ENCODE measurements at places on chromosomes 3 and 15.

DNA sequence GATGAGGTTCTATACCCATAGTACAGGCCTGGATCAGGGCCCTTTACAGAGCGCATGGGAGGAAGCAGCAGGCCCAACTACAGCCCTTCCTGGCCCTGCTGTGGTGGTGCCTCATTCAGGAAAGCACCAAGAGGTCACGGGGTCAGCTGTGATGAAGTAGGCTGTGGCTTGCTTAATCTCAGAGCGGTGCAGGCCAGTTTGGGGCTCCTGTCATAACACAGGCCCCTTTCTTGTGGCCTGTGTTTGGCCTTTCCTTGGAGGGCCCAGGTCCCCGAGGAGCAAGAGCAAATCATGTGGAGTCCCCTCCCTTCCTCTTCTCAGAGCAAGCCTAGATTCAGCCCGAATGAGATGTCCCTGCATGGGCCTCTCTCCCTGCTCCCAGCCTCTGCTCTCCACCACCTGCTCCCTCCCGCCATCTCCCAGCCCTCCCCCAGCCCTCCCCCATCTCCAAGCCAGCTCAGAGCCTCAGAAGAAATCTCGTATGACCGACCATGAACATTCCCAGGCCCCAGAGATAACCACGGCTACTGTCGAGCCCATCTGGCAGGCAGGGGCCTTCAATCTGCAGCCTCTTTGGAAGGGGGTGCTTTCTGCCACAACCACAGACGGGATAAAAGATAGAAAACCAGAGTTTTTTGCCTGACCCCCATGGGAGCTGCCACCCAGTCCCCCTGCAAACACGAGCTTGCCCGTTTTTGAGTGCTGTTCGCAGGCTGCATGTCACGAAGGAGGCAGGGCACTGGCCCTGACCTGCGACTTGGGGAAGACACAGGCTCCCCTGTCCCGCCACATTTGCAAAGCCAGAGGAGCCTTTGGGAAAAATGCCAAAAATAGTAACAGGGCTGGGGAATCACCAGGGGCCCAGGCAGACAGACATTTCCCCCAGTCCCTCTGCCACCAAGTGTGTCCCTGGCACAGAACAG is 32.3 kb upstream of the DUSP7 start:
- no peak for DNase-seq

- no peak for DNase-seq
These were observed 28.6 kb downstream of the IQSEC1 start for GRCh38 chr3:13044496-13045240.

DNA sequence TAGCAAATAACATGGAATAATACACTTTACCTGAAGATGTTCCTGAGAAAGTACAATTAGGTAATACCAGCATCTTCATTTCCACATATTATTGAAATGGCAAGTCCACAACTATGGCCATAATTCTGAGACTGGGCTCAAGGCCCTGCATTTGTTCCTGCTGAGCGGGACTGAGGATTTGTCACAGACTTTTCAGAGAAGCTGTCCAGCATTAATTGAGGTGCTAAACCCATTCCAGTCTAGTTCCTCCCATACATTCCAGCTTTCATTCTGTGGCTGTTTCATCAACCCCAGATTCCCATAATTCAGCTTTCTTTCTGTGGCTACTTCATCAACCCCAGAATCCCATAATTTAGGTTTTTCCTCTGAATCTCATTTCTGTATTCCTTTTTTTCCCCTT is 293.4 kb upstream of the GBE1 start:
- no peak for DNase-seq

GRCh38 chr3:50276762-50277101 is 2.2 kb upstream of the LSMEM2 start:
- no peak for DNase-seq

DNA sequence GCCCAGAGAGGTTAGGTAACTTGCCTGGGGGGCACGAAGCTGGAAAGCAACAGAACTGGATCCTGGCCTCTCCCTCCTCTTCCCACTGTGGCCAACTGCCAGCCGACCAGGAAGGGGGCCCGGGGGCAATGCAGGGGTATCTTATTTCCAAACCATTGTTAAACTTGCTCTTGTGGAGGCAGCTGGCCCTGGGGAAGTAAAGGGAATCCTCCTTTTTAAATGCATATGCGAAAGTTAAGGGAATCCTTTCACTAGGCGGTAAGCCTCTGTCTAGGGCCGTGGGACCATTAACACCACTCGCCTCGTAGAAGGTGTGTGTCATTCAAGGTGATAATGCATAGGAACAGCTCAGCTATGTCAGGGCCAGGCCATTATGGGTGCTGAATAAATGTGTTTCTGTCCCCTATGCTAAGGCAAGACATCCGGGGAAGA is 68.6 kb downstream of the ST6GAL1 start:
- DNase-seq = no peak

All from stimulated activated CD4-positive, alpha-beta T cell treated with anti-CD3 and anti-CD28 coated beads, Interleukin-12 subunit alpha, Interleukin-12 subunit beta, amount 100 ng/mL, for 4 hours (primary cell).